HTR-8/SVneo (cell line): ENCODE measurements at places on chromosomes 2 and 18.

DNA sequence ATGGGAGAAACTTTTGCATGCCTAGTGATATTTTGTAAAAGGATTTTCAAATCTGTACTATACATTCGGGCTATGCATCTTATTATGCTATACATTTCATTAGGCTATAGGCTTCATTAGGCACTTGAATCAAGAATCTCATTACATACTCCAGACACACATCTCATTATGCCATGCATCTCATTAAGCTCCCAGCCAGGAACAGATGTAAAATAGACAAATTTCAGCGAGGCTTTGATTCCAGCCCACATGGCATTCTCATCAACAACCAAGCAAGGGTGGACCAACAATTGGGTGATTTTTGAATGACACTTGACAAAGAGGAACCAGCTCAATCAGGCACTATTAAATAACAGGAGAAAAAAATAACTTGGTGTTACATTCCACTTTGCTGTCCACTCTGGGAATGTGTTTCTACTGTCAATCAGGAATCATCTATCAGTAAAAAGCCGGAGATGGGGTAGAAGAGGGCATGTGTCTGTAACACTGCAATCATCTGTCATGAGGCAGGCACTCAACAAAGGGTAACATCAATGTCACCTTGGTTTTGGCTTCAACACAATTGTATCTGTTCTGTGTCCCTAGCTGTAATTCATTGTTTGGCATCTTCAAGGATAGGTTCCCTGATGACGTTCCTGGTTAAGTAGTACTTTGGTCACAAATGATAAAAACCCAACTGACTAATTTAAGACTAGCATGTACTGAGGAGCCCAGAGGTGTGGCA, 498.6 kb downstream of the EPHA4 start:
- no peak for DNase-seq

- DNase-seq = no peak
These were observed 67.2 kb upstream of the PELI1 start for GRCh38 chr2:64211276-64211921.

GRCh38 chr2:77488141-77488540, 34.0 kb downstream of the LRRTM4 start:
- DNase-seq = no peak

DNA sequence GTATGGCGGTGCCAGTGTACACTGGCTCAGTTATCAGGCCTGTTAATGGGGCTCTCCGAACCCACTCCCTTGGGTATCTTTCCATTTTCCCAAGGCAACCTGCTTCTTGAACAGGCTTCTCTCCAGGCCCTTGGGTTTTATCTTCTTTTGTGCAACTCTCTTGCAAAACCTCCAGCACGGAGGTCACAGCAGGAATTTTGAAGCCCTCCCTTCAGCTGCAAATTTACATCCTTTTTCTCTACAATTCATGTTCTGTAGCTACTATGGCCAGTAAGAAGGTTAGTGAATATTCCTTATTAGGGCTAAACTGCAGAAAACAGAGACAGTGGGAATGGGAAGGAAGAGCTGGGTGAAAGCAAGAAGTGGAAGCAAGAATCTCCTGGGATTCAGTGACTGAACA, 10.4 kb upstream of the NPAS2 start:
- no peak for DNase-seq

DNA sequence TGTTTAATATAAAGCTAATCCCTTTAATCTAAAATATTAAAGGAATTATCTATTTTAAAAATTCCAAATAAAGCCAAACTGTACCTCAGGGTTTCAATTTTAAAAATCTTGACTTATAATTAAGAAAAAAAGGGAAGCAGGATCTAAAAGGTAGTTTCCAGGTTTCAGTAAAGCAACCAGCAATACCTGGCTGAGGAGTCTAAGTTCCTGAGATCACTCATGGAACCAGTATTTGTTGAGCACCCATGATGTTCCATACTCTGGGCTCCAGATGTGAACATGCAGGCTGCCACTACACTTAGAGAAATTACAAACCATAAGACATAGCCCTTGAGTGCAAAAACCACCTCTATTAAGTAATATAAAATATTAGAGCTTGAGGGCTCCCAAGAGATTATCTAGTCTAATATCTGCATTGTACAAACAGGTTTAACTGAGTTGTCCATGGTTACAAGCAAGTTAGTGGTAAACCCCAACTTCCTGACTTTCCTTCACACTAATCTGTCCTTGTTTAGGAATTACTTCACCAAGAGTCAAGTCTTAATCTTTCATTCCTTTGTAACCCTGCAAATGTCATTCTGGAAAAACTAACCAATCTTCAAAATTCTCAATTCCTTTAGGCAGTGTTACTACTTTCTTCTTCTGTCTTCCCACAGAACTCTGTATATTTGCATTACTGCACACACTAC, 49.2 kb downstream of the CLASP1 start:
- DNase-seq = no peak

DNA sequence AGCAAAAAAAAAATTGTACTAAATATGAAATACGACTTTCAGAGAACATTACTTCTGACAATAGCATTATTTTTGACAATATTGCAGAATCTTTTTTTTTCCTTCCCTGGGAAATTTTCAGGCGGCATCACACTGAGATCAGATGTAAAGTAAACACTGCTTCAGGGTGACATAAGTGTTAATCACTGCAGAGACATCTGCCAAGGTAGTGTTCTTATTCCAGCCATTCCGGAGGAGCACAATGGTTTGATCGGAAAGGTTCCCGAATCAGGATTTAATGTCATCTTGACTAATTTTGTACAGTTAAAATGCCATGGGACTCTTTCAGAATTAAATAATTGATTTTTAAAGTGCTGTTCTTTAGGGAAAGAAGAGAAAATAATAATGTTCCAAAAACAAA, 56.7 kb upstream of the ZNF236 start:
- DNase-seq = no peak

DNA sequence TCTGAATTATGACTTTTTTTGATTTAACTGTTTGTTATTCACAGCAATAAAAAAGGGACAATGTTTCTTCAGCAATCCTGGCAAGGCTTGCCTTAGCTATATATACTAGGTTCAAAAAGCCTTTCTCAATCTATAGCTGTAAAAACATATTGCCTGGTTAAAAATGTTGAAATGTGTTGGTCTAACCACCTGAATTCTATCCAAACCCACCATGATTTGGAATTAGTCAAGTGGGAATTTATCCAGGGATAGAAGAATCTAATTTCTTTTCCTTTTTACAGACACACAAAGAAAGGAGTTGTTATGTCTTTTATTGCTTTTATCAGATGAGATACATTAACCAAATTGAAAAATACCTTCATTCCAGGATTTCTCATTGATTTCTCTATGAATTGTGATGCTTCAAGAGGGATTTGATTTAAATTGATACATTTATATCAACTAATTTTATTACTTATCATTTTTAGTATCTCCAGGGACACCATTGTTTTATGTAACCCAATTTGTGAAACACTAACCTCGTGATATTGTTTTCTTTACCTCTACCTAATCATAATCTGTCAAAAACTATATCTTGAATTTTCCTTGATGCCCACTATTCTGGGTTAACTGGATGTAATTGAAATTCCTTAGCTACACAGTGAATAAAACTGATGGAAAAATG, 88.1 kb downstream of the LRP1B start:
- no peak for DNase-seq

GRCh38 chr2:20094142-20094755, 42.8 kb upstream of the LAPTM4A start:
- DNase-seq = no peak

- DNase-seq = no peak
These were observed 314.5 kb downstream of the NCKAP5 start for GRCh38 chr2:133253793-133254192.

DNA sequence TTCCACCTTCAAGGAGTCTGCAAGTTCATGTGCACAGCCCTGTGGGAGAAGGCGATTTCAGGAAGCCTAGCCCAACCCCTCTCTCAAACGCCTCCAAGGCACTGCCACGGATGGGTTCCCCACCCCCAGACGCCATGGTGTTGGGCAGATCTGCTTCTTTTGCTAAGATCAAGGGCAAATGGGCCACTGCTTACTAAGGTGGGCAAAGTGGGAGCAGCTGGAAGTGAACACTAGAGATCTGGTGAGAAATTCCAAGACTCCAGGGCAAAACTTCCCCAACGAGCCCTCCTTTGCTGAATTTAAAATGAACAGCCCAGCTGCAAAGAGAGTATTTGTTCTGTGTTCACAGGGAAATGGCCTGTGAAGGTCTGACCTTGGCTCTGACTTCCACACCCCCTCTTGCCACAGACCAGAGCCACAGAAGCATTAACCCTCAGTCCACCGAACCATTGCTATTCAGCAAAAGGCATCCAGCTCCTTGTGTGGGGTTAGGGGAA, 45.1 kb upstream of the ZBTB7C start:
- no peak for DNase-seq

DNA sequence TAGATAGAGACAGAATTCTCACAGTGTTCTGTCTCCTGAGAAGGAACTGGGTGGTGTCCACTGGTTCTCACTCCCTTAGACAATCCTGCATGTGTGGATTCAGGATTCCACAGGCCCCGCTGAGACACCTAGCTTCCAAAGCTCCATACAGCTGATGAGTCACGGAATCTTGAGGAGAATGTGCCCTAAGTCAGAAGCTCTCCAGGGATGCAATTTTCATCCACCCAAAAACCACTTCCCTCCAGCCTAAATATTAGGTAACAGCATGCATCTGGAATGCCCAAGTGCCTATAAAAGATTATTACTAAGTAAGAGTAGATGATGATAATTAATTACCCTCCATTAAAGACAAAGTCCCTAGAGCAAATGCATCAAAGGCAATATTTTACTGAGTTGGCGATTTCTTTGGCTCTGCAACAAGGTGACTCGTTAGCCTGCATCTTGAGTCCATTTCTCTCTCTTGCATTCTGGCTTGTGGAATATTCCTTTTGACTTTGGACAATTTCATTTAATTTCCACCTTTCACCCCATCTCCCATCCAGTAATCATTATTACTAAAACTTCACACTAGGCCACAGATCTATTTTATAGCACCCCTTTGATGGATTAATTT, 475.1 kb downstream of the TNS1 start:
- no peak for DNase-seq

DNA sequence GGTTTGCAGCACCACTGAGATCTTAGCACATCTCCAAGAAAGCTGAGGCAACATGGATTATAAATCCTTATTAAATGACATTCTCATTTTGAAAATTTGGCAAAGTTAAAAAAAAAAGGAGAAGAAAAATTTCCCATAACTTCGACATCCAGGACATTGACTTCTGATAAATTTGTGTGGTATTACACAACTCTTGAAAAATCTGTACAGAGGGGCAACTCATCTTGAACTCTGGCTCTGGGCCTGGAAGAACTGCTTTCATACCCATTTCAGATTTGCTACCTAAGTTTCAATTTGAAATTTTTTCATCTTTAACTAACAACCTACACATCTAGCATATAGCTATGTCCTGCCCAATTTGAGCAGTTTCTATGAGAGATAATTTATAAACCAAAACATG, 118.0 kb upstream of the UGP2 start:
- DNase-seq = no peak

DNA sequence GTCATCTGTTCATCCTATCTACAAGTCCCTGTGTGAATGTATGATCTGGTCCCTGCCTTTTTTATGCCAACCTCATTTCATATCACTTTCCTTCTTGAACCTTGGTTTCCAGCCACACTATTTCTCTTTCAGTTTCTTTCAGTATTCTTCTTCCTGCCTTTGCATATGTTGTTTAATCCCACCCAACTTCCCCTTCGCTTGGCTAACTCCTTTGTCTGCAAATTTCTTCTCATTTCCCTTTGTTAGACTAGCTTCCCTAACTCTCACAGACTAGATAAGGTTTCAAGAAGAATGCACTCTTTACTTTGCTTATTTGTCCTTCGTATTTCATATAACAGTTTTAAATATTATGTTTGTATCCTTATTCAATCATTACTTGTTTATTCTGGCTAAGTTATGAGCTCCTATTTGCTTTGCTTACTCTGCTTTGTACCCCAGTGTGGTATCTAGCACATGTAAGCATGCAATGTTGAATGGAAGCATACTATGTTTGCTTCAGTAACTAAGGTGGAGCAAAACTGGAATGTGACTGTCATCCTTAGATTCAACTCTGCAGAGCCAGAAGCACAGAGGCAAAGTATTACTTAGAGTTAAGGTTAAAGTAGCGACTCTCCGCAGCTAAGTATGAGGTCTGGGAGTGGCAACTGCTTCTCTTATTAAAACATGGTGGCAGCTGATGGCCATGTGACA, 681.3 kb downstream of the CPS1 start:
- DNase-seq = no peak

DNA sequence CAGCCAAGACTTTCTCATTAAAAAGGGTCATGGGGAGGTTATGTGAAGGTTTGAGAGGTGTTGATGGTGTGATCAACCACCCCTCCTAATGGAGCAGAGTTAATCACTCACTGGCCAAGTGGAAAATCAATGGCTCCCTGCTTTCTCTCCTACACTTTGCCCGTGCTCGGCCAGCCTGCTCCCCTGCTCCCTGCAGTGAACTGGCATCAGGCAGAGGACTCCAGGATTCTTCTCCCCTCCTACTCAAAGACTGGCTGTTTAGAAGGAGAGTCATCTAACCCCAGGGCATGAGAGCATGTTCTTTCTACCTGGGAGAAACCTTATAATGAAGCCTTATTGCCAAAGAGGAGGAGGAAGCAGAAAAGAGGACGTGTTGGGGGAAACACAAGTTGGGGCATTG, 74.9 kb downstream of the SGPP2 start:
- DNase-seq = no peak

DNA sequence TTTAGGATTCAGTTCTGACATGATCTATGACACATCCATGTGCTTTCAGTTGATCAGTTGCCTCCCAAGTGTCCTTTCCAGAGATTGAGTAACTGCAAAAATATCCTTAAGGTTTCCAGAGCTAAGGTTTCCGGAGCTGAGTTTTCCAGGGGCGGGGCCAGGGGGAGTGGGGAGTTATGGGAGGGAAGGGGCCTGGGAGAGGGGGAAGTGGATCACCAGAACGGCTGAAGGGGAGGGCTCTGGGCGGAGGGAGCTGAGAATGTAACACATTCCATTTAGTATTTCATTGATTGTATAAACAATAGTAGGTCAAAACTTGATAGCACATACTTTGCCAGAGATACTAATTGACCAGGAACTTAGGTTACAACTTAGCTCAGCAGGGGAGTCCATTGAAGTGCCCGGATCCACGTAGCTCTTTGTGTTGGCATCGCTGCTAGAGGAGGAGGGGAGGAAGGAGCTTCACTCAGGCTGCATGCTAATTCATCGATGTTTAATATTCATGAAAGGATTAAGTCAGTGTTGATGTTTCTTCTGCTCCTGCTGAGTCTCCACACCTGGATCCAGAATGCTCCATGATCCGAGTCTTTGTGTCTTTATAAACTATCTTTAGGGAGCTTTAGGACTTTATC, 289.8 kb downstream of the ALPK2 start:
- DNase-seq = no peak

GRCh38 chr2:189700681-189701080, 26.2 kb downstream of the ANKAR start:
- no peak for DNase-seq

- no peak for DNase-seq
These were observed 106.9 kb upstream of the ITGB6 start for GRCh38 chr2:160306985-160307384.

GRCh38 chr2:40251137-40251536, 200.8 kb downstream of the SLC8A1 start:
- DNase-seq = no peak
